ENCODE measurements at places on chromosomes 1 and 21.

DNA sequence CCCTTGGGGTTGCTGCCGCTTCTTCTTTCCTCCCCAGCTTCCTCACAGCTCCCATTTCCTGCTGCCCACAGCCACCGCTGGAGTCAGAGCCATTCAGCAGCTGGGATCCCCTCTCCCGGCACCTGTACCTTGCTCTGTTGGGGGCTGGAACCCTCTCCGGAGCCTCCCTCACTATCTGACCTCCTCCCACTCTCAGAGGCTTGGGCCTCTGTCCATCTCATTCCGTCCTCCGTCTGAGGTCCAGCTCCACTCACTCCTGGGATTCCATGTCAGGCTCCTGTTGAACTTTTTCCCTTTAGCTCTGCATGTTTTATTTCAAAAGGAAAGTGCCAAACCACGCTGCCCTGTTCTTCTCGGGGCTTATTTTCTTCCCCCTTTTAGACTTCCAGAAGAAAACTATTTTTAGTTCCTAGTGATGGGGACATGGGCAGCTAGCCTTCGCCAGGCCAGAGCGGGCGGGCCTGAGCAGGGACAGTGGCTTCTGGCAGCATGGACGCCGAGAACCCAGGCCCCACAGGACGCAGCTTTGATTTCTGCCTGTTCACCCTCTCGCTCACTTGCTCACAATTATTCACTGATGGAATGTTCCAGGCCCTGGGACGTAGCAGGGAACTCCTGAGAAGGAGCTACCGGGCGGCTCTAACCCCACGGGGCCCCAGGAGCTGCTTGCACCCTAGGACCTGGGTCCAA is 79.2 kb downstream of the ARHGEF10L start:
- ATAC-seq, result no peak

DNA sequence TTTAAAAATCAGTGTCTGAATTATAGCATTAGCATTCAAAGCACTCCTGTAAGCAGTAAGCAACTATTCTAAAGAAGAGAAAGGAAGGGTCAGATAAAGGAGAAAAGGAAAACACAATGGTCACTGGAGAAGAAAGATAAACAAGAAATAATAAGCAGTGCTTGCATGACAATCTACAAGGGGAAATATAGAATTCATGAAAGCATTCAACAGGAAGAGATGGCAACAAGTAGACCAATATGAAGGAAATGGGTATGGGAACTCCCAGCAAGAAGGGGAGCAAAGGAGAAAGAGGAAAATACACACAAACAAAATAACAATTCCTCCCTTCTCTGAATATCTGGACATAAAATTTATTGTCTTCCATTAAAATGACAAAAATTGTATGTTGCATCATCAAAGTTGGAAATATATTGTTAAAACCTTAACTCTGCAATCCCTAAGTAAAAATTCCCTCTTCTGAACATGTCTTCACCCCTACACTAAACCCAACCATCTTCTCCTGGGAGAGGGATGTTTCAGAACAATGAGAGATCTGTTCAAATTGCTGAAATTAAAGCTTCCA is 206.3 kb upstream of the SAMSN1 start:
- ATAC-seq, result no peak

DNA sequence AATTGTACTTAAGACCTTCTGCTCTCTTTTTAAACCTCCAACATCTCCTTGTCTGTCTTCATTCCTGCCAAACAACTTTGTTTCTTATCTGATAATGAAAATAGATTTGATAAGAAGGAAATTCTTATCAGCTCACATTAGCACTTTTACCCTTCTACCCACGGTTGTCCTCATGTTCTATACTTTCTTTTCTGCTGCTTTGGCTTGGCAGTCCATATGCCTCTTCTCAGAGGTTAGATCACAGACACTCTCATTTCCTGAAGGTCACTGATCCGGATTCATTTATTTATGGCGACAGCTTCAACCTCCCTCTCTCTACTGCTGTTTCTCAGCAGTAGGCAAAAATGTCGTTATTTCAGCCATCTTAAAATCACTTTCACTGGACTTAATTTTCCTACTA is 2015.8 kb downstream of the NCAM2 start:
- ATAC-seq, result no peak

- ATAC-seq, result no peak
Observed at GRCh38 chr1:189868021-189868420, 609.6 kb downstream of the BRINP3 start.

DNA sequence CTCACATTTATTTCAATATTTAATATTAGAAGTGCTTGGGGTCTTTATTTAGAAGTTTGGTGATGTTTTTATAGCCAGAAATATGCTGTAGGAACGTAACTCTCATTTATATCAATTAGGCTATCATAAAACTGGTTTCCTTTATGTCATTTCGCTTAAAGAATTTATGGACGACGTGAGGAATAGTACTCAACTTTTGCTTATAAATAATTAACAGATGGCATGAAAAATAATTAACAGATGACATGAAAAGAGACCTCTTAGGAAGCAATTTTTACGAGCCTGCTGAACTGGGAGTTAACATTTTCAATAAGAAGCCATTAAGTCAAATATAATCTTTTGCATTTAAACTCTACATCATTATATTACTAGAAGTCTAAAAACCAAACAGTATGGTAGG is 123.5 kb downstream of the OLFML2B start:
- ATAC-seq, result no peak

GRCh38 chr1:201279313-201279712 is 4.0 kb upstream of the PKP1 start:
- no peak for ATAC-seq

DNA sequence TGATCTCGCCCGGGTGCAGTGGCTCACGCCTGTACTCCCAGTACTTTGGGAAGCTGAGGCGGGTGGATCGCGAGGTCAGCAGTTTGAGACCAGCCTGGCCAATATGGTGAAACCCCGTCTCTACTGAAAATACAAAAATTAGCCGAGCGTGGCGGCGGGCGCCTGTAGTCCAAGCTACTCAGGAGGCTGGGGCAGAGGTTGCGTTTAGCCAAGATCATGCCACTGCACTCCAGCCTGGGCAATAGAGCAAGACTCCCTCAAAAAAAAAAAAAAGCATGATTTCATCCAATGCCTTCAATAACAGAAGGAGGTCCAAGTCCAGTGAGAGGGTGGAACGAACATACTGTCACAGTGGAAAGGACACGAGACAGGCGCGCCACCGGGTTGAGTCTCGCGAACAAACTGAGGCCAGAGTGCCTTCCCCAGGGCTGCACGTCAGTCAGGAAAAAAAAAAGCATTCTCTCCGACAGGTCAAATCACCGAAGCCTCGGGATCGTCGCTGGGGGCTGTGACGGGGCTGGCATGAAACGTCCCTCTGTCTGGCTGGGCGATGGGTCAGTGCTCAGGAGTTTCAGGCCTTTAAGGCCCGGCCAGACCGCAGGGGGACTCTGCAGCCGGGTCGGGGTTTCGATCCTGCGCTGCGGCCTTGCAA is 8.4 kb upstream of the CROCC start:
- no peak for ATAC-seq

DNA sequence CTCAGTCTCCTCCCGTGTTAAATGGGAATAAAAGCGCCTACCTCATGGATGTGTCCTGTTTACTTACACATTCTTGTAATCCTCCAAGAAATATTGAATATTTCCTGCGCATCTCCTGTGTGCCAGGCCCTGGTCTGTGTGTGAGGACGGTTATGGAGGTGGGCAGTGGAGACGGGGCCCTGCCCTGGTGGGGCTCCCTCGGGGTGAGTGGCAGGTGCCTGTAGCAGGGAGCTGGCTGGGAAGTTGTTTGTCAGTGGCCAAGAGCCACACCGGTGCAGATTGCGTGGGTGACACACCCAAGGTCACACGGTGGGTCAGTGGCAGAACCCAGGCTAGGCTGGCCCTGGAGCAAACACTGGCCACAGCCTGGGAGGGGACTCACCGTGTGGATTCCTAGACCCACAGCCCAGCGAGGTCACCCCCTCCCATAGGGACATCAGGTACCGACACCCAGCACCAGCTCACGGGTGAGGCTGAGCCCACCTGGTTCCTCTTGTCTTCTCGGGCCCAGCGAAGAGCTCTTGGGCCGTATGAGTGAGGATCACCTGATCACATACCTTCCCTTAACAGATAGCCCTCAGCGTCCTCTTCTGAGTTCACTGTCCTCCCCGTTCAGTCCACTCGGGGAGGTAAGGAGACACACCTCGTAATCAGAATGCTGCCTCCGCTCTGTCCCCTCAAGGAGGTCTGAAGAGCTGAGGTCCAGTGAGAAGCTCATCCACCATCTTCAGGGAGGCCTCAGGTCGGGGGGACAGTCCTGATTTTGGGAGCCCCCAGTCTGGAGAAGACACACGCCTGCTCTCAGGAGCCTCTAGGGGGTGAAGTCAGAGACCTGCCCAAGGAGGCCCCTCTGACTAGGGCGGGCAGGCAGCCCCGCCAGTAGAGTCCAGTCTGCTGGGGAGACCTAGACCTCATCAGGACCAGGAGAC is 349.6 kb downstream of the MATN1 start:
- no peak for ATAC-seq

GRCh38 chr21:28111151-28111619 is 881.5 kb downstream of the LTN1 start:
- ATAC-seq, result no peak

DNA sequence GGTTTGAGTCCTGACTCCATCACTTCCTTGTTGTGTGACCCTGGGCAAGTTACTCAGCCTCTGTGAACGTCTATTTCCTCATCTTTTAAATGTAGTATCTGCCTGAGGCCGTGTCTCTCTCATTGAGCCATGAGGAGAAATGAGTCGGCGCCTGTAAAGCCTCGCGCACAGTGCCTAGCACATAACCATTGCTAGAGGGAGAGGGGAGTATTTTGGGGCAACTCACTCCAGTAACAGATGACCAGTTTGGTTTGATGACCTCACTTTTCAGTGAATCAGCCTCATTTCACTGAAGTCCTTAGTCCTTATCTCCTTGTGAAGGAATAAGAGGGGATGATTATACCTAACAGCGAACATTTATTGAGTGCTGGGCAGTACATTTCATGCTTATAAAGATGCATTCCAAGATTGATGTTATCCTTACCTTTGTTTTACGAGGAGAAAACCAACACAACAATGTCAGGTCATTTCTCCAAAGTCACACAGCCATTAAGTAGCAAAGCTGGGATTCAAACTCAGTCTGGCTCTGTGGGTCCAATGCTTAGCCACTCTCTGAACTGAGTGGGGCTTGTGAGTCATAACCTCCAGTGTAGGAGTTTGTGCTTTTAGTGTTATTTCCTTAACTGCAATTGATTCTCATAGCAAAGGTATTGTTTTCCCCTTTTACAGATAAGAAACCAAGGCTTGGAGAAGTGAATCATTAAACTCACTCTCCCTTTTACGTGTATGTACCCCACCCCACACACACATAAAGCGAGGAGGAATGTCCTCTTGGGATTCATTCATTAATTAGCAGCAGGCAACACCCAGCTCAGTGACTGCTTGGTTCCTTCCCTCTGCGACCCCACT is 25.9 kb downstream of the KCNC4 start:
- ATAC-seq, result peak; percentile 92

GRCh38 chr1:160963521-160963920 is 8.9 kb upstream of the ITLN2 start:
- ATAC-seq, result no peak

- ATAC-seq, result peak; percentile 40
Observed at GRCh38 chr1:35568975-35569395, 4.1 kb upstream of the TFAP2E start.

DNA sequence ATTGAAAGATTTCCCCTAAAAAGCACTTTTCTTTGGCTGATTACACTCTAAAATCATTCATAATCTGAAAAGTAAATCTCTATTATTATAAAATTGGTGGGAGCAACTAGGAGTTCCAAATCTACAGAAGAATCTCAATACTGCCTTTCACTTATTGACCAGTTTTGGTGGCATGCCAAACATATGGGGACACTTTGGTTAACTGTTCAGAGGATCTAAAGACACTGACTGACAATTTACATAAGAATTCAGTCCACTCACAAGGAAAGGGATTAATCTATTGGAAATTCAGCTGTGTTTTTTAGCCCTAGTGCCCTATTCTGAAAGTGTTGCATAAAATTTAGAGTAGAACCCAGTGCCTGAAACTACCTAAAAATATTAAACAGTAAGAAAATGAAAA is 113.6 kb downstream of the LRRC40 start:
- ATAC-seq, result no peak

GRCh38 chr1:77768006-77768405 is 8.4 kb upstream of the USP33 start:
- ATAC-seq, result no peak
